Activated CD8-positive, alpha-beta T cell treated with anti-CD3 and anti-CD28 coated beads, Interleukin-2, amount 10 ng/mL, durations not matched to agents 7 days and 5 days (primary cell): ENCODE measurements at places on chromosomes 6 and 20. TPM values are rescaled to one million over a fixed set of nuclear protein-coding genes. Genes with fewer than 3 reads are reported as not detected.

DNA sequence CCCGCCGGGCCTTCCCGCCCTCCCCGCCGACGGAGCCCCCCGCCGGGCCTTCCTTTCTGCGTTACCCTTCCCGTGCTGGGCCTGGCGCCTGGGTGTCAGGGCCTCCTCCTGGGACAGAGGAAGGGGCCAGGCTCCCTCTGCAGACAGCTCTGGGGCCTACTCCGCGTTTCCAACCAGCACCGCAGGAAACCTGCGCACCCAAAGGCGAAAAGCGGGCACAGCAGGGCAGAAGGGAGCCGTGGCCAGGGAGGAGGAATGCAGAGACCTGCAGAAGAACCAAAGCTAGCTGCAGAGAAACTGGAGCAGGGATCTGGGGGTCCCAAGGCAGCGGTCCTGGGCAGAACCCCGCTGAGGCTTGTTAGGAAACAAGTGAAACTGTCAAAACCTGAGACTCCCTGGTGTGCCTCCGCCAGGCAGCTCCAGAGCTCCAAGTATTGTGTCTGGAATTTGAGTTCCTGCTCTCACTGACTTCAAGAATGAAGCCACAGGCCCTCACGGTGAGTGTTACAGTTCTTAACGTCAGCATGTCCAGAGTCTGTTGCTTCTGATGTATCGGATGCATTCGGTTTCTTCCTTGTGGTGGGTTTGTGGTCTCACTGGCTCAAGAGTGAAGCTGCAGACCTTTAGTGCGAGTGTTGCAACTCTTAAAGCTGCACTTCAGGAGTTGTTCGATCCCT is 33.3 kb downstream of the IRF4 start:
- no peak overlapping the region for H3K27ac ChIP-seq
- DNase-seq, result no peak
- H3K36me3 ChIP-seq, result peaks cover 6% of the 10 kb centered on the region
- no peak overlapping the region for H3K4me3 ChIP-seq

DNA sequence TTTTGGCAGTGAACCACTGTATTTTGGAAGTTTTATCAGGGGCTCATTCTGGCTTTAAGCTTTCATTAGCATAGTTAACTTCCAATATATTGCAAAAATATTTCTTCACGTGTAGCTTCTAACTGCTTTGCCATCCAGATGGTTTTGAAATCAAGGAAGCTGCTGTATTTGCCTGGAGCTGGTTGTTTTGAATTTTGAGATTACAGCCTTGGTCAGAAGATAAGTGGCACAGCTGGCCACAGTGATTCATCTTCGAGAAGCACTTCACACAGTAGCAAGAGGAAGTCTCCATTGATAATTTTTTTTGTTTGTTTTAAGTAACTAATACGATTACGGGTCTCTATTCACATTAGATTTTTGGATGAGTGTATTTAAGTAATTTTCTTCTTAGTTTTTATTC is 3.8 kb downstream of the APCDD1L start:
- H3K36me3 ChIP-seq, result no peaks in the 10 kb centered on the region
- H3K4me1 ChIP-seq, result no peaks in the 10 kb centered on the region
- no peak overlapping the region for H3K27ac ChIP-seq
- H3K4me3 ChIP-seq, result no peak overlapping the region

GRCh38 chr6:32865724-32866443 is 11.9 kb downstream of the PSMB9 start:
- H3K36me3 ChIP-seq, result peaks cover 29% of the 10 kb centered on the region
- no peak for DNase-seq
- H3K4me3 ChIP-seq, result no peak overlapping the region
- H3K27ac ChIP-seq, result peak overlapping the region; percentile 66

GRCh38 chr6:102458990-102459389 is 1065.5 kb downstream of the GRIK2 start:
- H3K27ac ChIP-seq, result no peak overlapping the region
- no peak overlapping the region for H3K4me3 ChIP-seq
- no peaks in the 10 kb centered on the region for H3K36me3 ChIP-seq
- H3K27me3 ChIP-seq, result no peaks in the 10 kb centered on the region

DNA sequence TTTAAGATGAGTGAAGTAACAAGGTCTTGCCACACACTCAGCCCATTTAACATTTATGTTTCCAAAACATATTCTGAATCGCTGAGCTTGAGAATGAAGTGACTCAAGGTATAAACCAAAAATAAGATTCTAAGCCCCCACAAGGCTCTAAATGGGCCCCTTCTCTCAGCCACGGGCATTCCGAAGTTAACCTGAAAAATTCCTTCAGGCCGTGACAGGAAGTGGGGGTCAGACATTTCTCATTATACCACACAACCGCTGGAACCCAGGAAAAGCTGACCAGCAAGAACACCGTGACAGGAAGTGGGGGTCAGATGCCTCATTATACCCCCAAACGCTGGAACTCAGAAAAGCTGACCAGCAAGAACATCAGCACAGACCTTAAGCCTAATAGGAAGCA is 247.9 kb downstream of the ERMARD start:
- peaks cover 3% of the 10 kb centered on the region for H3K27me3 ChIP-seq
- no peak overlapping the region for H3K4me3 ChIP-seq
- DNase-seq, result no peak
- H3K36me3 ChIP-seq, result peaks cover 14% of the 10 kb centered on the region
- H3K4me1 ChIP-seq, result peaks cover 8% of the 10 kb centered on the region

DNA sequence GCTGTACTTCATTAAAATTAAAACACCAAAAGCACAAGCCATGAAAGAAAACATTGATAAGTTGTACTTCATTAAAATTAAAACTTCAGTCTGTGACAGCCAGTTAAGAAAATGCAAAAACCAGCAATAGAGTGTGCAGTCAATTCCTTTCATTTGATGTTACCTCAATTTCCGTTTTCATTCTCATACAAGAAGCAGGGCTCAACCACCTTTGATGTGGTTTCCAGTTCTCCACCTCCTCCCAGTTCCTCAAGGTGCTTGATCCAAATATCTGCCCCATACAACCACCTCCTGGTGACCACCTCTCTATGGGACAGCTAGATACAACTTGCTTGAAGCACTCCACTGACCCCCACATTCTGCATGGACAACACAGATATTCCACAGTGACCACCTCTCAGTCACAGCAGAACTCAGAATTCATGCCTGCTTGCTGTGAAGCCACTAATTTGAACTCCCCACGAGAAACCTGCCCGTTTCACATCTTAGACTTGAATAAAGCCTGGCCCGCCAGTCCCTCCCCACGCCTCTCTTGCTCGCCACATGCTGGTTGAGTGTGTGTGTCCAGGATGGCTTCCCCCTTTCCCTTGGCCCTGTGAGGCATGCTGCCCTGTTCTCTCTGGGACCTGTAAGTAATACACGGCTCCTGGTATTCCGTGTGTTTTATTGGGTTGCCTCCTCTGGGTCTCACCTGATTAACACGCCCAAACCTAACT is 66.1 kb downstream of the FAM50B start:
- peak overlapping the region; percentile 84 for H3K27ac ChIP-seq
- peaks cover 33% of the 10 kb centered on the region for H3K4me1 ChIP-seq
- peak overlapping the region; percentile 61 for H3K4me3 ChIP-seq
- peaks cover 3% of the 10 kb centered on the region for H3K36me3 ChIP-seq
- DNase-seq, result peak; percentile 72

DNA sequence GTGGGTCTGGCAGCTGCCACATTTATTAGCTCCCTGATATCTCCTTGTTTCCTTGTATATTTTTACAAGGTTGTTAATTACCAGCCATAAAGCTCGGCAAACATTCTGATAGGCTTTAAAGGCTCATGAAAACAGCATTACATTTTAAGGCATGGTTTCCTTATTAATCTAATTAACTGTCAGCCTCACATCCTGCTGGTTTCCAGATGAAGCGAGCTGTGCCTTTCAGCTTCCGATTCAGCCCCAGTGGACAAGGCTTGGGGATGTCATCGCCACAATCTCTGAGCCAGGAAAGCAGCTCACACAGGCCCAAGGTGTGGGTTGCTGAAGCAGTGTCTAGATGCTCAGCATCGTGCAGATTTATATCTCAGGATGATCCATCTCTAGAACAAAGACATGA is 66.0 kb upstream of the RALY start:
- no peak overlapping the region for H3K4me3 ChIP-seq
- no peaks in the 10 kb centered on the region for H3K4me1 ChIP-seq
- no peaks in the 10 kb centered on the region for H3K36me3 ChIP-seq
- H3K27ac ChIP-seq, result no peak overlapping the region
- DNase-seq, result no peak

DNA sequence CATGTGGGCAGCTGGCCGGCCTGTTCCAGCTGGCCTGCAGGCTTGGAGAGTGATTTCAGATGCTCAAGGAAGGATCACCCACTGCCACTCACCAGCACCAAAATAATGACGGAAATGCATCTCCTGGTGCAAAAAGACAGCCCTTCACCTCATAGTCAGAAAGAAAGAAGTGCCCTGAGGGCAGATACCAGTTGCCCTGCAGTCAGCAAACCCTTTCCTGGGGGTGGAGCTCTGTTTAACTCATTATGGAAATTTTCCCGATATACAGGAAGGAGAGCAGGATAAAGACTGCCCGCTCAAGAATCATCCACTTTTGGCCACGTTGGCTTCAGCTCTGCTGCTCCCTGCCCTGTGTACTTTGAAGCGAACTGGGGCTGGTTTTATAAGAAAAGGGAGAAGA is 127.9 kb downstream of the GRM4 start:
- no peaks in the 10 kb centered on the region for H3K36me3 ChIP-seq
- H3K4me1 ChIP-seq, result no peaks in the 10 kb centered on the region
- H3K4me3 ChIP-seq, result no peak overlapping the region
- H3K27me3 ChIP-seq, result peaks cover 3% of the 10 kb centered on the region

GRCh38 chr20:63736893-63737694 is 630 bp downstream of the LIME1 start:
- peak overlapping the region; percentile 92 for H3K27ac ChIP-seq
- peak overlapping the region; percentile 87 for H3K4me3 ChIP-seq
- peak; percentile 76 for DNase-seq
- H3K4me1 ChIP-seq, result peaks cover 29% of the 10 kb centered on the region
- peaks cover 37% of the 10 kb centered on the region for H3K36me3 ChIP-seq

GRCh38 chr20:3755814-3756480 is 11.6 kb downstream of the ADISSP start:
- no peak overlapping the region for H3K4me3 ChIP-seq
- DNase-seq, result no peak
- no peaks in the 10 kb centered on the region for H3K27me3 ChIP-seq
- H3K36me3 ChIP-seq, result peaks cover 12% of the 10 kb centered on the region
- H3K4me1 ChIP-seq, result peaks cover 4% of the 10 kb centered on the region

- H3K27ac ChIP-seq, result no peak overlapping the region
- no peak for DNase-seq
- no peaks in the 10 kb centered on the region for H3K27me3 ChIP-seq
- H3K4me1 ChIP-seq, result no peaks in the 10 kb centered on the region
Observed at GRCh38 chr6:153484056-153484455, 353.0 kb upstream of the RGS17 start.

- no peak overlapping the region for H3K27ac ChIP-seq
- DNase-seq, result no peak
Observed at GRCh38 chr6:114085211-114085610, 114.3 kb upstream of the HDAC2 start.

GRCh38 chr20:17403461-17403860 is 127.7 kb downstream of the BFSP1 start:
- H3K27me3 ChIP-seq, result peaks cover 2% of the 10 kb centered on the region
- no peaks in the 10 kb centered on the region for H3K4me1 ChIP-seq
- no peaks in the 10 kb centered on the region for H3K36me3 ChIP-seq
- no peak overlapping the region for H3K27ac ChIP-seq
- no peak for DNase-seq
- no peak overlapping the region for H3K4me3 ChIP-seq

DNA sequence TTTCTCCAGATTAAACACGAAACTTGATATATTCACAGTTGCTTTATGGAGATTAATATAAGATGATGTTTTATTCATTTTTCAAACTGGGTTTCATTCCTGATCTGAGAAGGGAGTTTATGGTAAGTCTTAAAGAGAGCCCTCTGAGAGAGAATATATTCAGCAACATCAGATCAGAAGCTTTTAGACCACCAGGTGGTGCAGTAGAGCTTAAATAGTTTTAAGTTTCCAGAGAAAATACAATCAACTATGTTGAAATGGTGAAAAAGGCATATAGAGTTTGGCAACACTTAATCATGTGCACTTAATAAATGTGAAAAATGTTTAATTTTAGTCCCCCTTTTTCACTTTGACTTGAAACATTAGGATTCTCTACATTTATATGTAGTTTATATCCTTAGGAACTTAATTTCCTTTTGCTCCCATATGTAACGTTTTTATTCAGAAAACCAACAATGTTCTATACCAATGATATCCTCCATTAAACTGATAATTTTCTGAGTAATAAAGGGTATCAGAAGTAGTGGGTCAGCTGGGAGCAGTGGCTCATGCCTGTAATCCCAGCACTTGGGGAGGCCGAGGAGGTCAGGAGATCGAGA is 86.4 kb upstream of the CLDN20 start:
- no peaks in the 10 kb centered on the region for H3K27me3 ChIP-seq
- peak; percentile 72 for DNase-seq
- peaks cover 2% of the 10 kb centered on the region for H3K36me3 ChIP-seq

DNA sequence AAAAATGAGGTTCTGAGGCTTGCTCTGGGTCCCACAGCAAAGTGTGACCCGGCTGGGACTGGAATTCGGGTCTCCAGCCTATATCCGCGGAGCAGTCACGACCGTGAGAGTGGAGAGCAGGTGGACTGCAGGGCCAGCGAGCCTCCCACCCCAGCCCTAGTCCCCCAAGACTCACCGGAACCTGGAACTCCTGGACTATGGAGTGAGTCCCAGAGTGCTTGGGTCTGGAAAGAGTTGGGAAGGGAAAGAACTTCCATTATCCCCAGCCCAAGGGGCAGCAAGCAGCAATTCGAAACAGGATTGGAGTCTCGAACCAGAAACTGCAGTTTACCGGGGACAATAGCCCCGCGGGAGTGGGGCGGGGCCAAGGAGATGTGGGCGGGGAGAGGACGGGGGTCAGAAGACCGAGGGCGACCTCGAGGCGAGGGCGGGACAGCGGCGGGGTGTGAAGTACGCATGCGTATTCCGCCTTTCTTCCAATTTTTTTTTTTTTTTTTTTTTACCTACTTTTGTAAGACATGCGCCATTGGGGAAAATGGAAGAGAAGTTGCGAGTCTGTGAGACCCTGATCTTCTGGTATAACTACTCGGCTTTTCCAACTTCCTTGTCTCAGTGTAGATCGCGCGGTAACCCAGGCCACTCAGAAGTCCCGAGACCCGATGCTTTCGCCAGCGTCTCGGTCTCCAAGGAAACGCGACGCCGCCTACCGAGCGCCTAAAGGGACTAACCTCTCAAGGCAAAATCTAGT is at the start of gene C20orf96:
TSS of gene C20orf96 (minus strand) at position 667 of the 748 bp plus-strand sequence. CDS start at position 527, 140 bp downstream.
- H3K36me3 ChIP-seq, result no peaks in the 10 kb centered on the region
- H3K4me3 ChIP-seq, result no peak within 1 kb of the TSS
- H3K27me3 ChIP-seq, result no peaks in the 10 kb centered on the region

The IFT52 gene
- 15.8 TPM for total RNA-seq

The MOCS1 gene
- not detected for total RNA-seq

The RAB44 gene
- total RNA-seq, result not detected

The STMND1 gene
- not detected for total RNA-seq

The C6orf58 gene
- not detected for total RNA-seq

The SPATA25 gene
- 1.4 TPM for total RNA-seq

The GTF2H4 gene
- 30.0 TPM for total RNA-seq

The MTRF1L gene
- total RNA-seq, result 20.6 TPM

The C6orf15 gene
- not detected for total RNA-seq

The LY6G6D gene
- total RNA-seq, result not detected

The FOXA2 gene
- total RNA-seq, result not detected

The MCM8 gene
- total RNA-seq, result 38.9 TPM

The RAD21L1 gene
- total RNA-seq, result not detected

The RIPPLY2 gene
- total RNA-seq, result not detected
